ENCODE measurements at places on chromosomes 1 and 21.

DNA sequence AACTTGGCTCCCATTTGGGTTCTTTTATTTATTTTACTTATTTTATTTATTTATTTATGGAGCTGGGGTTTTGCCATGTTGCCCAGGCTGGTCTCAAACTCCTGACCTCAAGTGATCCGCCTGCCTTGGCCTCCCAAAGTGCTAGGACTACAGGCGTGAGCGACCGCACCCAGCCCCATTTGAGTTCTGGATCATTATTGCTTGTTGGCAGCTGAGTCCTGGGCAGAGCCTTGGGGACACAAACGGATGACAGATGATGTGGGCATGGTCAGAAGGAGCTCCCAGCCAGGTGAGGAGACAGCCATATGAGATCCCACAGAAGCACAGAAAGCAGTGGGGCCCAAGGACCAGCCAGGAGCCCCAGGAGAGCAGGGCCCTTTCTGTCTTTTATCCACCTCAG lies 254.0 kb downstream of the MATN1 start:
- no peak for DNase-seq

- DNase-seq, result no peak
Measured at GRCh38 chr21:45130324-45130774, 56.0 kb downstream of the ADARB1 start.

DNA sequence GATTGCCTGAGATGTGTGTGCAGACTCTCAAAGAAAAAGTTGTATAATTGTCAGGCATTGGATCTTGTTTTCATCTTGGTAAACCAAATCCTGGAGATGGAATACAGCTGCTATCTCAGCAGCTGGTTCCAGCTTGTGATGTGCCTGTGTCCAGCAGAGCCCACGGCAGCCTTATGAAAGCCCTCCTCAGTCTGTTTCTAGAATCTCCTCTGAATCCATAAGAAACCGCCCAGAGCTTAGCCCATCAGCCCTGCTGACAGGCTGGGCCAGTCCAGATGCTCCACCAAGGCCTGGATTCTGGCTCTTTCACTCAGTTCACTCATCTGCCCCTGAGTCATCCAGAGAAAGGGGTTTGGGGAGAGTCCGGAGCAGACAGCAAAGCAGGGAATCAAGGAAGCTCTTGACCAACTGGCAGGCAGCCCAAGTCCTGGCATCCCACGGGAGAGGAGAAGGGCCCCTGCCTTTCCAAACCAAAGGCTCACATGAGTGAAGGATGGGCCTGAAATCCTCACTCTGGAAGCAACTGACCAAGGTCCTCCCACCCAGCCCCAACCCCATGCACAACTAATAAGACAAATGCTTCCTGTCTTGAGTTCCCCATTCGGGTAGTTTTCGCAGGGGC lies 45.7 kb downstream of the NAV1 start:
- no peak for DNase-seq

- DNase-seq, result peak; percentile 56
Measured at GRCh38 chr1:12467570-12468286, 150.3 kb downstream of the DHRS3 start.

DNA sequence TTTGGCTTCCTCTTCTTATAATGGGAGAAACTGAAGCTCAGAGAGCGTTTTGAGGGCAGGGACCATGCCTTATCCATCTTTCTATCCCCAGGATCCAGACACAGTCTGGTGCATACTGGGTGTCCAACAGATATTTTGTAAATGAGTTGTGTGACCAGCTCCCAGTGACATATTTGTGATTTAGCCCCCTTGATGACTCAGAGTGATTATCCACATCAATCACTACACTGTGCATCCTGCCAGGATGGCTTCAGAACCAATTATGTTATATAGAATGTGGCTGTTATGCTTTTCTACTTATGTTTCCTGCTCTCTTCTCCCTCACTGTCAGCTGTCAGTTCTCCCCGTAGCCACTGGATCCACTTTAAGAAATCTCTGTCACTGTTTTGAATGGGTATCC lies 11.3 kb downstream of the OLFML3 start:
- no peak for DNase-seq

- DNase-seq, result no peak
Measured at GRCh38 chr1:61274939-61275338, 192.6 kb downstream of the NFIA start.

DNA sequence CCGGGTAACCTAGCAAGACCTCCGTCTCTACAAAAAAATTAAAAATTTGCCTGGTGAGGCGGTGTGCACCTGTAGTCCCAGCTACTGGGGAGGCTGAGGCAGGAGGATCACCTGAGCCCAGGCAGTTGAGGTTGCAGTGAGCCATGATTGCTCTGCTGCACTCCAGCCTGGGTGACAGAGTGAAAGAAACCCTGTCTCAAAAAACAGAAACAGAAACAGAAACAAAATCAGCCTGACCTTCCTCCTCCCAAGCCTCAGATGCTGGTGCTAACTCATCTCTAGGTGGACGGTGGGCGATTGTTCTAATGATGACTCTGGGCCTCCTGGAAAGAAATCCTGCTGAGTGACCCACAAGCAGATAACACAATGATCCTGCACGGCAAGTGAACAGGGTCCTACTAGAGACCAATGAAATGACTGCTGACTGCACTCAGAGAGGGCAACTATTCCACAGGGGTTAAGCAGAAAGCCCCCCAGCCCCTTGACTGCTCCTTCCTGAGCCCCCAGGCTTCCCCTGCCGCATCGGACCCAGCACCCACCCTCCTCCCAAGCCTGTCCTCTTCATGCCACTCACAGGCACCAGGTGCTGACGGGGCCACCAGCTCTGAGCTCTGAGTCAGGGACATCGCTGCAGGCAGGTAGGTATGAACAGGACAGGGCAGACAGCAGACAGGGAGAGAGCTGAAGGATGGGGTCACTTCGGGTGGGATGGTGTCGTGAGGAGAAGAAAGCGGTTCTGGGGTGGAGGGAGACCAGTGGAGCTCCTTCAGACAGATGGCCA lies 27.8 kb upstream of the LRRC38 start:
- no peak for DNase-seq

- no peak for DNase-seq
Measured at GRCh38 chr1:161127649-161128048, 4.8 kb downstream of the DEDD start.

DNA sequence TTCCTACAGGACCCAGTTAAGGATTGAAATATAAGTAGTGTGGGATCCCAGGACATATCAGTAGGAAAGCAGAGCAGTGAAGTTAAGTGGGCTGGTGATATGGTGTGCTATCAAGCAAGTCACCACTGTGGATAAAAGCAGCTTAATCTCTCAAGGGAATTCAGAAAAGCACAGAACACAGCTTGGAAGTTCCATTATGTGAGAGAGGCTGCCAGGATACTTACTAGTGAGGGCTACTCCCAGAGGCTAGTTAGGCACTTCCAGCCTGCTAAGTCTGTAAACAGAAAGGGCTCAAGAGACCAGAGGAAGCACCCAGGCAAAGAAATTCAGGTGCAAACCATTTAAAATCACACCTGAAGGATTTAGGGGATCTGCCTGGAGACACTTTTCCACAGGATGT lies 18.8 kb upstream of the GRIK1 start:
- DNase-seq, result no peak

DNA sequence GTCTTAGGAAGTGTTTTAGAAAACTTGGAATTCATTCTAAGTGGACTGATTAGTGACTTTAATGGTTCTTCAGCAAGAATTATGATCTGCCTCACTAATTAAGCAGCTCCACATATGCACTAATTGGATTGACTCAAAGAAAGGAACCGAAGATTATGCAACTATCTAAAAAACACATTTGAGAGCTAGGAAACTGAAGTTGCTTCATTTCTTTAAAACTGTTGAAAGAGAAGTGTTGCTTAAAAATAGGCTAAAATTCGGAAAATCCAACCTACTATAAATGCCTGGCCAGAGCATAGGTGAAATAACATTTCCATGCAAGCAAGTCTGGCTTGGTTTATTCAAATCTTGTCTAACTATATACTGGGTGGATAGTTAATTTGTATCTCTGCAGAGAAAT lies 502.9 kb upstream of the ZRANB2 start:
- DNase-seq, result no peak

DNA sequence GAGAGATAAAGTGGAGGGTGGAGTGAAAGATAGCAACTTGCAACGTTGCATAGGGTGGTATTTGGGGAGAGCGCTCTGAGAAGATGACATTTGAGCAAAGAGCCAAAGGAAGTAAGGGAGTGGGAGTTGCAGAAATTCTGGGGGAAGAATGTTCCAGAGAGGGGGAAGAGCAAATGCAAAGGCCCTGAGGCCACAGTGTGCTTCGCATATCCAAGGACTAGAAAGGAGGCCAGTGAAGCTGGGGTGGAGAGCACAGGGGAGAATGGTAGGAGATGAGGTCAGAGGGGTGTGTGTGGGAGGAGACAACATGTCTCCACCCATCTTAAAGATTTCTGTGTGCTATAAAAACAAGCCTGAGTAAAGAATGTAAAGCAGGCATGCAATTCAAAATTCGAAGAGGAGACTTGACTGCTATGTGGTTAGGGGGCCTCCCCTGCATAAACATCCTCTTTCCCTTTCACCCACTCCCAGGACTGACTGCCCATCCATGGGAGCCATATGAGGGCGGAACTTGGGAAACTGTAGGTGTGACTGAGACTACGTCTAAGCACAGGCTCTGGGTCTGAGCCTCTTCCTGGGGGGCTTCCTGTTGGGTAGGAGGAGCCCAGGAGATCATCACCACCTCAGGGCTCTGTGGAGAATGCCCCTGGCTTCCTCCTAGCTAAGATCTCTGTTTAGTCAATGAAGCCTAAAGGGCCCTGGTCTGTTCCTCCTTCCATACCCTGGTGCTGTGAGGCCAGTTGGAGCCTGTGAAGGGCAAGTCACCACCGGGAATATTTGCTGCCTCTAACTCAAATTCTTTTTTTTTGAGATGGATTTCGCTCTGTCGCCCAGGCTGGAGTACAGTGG lies 2.9 kb upstream of the CLIC4 start:
- DNase-seq, result no peak

GRCh38 chr1:170807432-170807831 lies 127.9 kb upstream of the MROH9 start:
- DNase-seq, result no peak

DNA sequence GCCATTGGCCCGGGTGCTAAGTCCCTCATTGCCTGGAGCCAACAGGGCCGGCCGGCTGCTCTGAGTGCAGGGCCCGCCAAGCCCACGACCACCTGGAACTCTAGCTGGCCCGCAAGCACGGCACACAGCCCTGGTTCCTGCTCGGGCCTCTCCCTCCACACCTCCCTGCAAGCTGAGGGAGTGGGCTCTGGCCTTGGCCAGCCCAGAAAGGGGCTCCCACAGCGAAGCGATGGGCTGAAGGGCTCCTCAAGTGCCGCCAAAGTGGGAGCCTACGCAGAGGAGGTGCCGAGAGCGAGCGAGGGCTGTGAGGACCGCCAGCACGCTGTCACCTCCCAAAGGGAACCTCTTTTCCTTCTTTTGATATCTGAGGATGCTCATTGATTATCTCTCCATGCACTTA lies 283.4 kb downstream of the PRDM2 start:
- DNase-seq, result no peak

- no peak for DNase-seq
Measured at GRCh38 chr1:38696371-38696770, 163.2 kb downstream of the RRAGC start.

DNA sequence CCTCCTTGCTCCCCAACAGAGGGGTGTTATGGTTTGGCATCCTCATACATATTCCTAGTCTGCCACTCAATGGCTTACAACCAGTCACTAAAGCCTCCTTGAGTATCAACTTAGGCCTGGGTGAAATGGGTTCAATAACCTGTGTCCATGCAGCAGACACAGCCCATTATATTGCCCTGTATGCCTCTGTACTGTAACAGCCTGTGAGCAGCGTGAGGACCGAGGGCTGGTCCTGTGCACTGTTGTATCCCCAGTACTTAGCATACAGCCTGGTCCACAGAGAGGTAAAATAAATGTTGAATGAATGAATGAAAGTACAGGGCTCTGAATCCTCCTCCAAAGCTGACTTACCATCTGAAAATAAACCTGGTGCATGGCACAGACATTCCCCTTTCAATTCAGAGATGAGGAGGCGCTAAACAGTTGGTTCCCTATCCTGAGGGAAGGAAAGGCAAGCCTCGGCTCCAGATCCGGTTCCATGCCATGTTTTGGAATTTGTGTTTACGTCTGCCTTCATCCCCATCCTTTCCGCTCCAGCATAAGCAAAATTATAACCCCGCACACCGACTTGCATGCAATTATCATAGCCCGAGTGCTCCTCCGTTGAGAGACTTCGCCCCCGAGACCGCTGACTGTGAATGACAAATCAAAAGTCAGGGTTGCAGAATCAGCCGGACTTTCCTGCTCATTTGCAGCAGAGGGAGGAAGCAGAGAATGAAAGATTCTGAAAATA lies 45.0 kb upstream of the DNAJC6 start:
- DNase-seq, result no peak

- DNase-seq, result no peak
Measured at GRCh38 chr1:34829250-34829649, 30.3 kb downstream of the SMIM12 start.

GRCh38 chr1:151043163-151043562 lies 4.4 kb upstream of the C1orf56 start:
- no peak for DNase-seq

DNA sequence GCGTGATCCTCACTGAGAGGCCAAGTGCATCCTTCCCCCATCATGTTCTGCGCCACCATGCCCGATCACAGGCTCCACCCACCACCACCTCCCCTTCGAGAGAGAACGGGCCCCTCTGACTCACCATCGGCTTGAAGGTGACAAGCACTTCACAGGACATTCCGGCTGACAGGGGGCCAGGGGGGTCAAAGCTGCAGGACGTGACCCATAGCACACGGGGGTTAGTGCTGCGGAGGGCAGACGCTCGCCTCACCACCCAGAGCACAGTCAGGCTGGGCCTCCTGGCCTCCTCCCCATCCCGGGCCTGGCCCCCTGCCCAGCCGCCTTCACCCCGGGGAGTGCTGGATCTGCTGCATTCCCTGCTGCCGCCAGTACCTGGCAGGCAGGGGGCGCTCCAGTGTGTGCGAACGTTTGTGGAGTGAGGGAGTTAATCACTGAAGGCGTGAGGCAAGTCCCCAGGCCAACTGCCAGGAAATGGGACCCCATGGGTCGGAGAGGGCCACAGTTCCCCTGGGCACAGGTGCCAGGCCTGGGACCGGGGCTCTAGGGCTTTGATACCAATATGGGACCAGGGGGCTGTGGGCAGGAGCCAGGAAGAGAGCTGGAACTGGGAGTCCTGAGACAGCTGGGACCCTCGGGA lies 40.9 kb upstream of the TMEM52 start:
- peak; percentile 81 for DNase-seq

- no peak for DNase-seq
Measured at GRCh38 chr1:221812905-221813597, 71.2 kb upstream of the DUSP10 start.

DNA sequence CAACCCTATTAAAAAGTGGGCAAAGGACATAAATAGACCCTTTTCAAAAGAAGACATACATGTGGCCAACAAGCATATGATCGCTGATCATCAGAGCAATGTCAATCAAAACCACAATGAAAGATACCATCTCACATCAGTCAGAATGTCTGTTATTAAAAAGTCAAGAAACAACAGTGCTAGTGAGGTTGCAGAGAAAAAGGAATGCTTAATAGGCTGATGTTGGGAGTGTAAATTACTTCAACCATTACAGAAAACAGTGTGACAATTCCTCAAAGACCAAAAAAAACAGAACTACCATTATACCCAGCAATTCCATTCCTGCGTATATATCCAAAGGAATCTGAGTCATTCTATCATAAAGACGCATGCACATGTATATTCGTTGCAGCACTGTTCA lies 13.2 kb downstream of the USH2A start:
- no peak for DNase-seq

- no peak for DNase-seq
Measured at GRCh38 chr1:187715483-187715882, 886.7 kb downstream of the PLA2G4A start.
